Activated CD4-positive, alpha-beta T cell treated with anti-CD3 and anti-CD28 coated beads, Interleukin-2, amount 50 U/mL, for 48 hours (primary cell): ENCODE measurements at places on chromosomes 5 and 9.

- no peak for DNase-seq
Measured at GRCh38 chr9:35813434-35814105, 1.3 kb downstream of the HINT2 start.

DNA sequence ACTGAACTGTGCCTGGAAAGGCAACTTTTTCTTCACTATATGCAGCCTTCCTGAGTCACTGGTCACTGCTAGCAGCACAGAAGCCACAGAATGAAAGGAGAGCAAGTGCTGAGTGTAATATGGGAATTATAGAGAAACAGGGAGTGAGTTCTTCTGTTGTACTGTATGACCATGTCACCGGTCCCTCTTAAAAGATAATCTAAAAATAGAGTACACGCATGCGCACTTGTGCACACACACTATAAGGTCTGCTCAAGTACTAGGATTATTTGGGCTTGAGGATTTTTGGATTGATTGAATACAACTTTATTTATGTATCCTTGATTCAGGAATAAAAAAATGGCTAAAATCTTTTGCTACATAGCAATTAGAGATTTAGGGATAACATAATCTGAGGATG, 571.9 kb downstream of the PDE4D start:
- no peak for DNase-seq

GRCh38 chr5:33441241-33442177, 744 bp downstream of the TARS1 start:
- peak; percentile 51 for DNase-seq

DNA sequence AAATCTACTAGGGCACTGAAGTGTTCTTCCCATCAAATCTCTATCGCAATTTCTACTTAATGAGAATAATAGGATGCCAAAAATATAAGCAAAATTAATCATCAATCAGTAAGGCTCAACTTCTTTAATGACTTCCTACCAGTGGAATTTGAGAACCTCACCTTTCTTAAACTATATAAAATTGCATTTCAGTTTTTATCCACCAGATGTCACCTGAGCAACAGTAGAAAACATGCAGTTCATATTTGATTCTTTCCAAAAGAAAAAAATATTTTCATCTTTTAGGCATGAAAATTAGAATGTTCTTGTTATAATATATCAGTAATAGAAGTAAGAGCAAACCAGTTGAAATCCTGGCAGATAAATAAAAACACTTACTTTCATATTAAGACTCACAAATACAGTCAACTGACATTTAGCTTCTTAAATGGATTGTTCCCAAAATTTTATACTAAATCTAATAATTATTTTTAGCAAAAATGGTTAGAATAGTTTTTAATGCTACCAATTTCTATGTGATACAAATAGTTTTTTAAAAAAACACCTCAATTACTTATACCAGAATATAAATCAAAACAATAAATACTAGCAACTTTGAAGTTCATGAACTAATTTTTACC, 13.4 kb upstream of the CCDC112 start:
- DNase-seq, result no peak

GRCh38 chr5:11050596-11051304, 289.7 kb upstream of the DAP start:
- no peak for DNase-seq
